NCI-H748 treated with DMSO at 0.1 percent for 48 hours (cell line): ENCODE measurements at places on chromosomes 12 and 14.

GRCh38 chr12:28369483-28369882, 179.2 kb downstream of the CCDC91 start:
- no peak for DNase-seq

GRCh38 chr12:50901685-50902113, 50.6 kb upstream of the HIGD1C start:
- no peak for DNase-seq

DNA sequence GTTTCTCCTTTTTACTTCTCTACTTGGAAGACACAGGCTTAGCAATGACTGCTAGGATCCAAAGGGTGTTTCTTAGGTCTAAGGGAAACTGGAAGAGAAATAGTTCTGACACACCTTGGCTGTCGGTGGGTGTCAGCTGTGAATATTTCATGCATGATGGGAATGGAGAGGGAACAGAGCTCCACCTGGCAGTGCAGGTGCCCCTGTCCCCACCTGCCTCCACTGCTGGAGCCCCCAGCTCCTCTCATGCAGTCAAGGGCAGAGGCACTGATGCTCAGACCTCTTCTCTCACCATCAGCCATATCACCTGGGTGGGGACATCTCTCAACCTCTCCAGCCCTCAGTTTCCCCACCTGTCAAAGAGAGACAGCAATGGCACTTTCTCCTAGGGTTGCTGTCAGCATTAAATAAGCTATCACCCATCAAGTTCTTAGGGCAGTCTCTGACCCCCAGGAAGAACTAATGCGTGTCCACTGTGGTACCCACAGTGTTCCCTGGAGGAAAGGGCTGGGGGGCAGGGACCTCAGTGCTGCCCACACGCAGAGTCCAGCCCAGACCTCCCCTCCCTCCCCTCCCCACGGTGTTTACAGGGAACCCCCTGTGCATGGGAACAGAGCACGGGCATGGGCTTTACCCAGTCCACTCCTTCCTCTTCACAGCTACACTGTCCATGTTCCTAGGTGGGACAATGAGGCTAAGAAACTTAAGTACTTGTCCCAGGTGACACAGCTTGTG, 69.1 kb downstream of the C14orf132 start:
- no peak for DNase-seq

DNA sequence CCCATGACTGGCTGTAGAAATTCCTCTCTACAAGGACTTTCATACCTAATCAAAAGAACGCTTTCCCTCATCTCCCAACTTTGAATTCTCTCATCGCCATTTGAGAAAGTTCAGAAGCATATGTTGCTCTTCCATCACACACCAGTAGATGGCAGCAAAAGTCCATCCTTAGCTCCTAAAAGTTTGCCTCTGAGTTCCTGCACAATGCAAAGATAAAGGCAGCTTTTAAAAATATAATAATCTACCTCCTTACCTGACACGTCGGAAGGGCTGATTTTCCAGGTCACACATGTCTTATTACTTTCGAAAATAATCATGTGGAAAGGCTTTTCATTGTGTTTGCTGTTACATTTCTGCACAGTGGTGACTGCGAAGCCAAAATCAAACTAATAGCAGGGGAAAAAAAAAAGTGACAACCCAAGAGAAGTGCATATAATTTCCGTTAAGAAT, 456.7 kb upstream of the SEL1L start:
- peak; percentile 62 for DNase-seq

GRCh38 chr12:109497675-109498074, 20.2 kb downstream of the UBE3B start:
- no peak for DNase-seq

- DNase-seq = no peak
Measured at GRCh38 chr12:41103614-41104013, 84.5 kb upstream of the PDZRN4 start.

DNA sequence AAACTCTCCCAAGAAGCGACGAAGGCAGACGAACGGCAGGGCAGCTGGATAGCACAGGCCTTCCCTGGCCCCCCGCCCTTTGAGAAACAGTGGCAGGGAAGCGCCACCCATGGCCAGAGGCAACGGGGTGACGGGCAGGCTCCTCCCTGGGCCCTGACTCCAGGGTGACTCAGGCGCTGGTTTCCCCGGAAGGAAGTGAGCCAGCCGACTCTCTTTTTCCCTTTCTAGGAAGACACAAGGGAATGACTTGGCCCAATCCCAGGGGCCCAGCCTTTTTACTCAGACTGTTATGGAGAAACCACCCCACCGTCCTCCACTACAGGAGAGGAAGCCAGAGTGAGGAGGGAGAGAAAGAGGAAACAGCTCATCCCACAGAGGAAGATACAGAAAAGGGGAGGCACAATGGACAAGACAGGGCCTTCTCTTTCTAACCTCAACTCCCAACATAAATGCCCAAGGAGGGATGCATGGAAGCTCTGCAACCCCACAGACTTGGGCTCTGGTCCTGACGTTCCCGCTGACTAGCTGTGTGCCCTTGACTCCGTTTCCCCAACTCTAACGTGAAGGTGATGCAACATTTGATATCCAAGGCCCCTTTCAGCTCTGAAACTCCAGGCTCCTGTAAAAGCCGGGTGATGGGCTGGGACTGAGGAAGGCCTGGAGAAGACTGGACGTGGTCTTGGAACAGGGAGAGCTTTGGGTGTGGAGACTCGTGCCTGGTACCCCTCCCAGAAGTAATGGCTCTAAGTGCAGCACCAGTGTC, 27.9 kb downstream of the ACTN1 start:
- DNase-seq = no peak

GRCh38 chr14:73477618-73478266, 13.0 kb upstream of the RIOX1 start:
- DNase-seq = no peak

GRCh38 chr14:72443991-72444441, 449.9 kb downstream of the DPF3 start:
- no peak for DNase-seq

DNA sequence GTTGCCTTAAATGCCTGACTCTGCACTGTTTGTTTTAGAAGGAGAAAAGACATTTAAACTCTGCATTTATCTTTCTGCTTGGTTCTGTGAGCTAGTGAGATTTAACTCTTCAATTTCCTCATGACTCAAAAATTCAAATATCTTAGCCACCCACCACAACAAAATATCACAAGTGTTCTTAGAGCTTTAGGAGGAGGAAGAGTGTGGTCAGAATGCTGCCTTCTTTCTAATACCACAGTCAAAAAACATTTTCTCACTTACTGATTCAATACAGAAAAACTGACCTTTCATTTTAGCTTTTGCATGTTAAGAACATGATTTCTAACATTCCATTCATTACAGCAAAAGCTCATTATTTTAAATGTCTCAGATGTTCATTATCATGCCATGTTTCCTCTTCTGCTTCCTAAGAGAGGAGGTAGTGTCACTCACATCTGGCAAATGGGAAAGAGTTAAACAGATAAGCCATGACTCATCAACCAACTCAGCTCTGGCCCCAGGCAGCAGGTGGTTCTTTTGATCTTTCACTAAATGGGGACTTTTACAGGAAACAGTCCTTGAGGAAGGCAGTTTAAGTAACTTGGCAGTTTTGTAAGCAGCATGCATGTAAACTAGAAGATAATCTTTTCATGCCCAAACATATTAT, 56.4 kb upstream of the RNU6-8 start:
- DNase-seq = no peak

- no peak for DNase-seq
Measured at GRCh38 chr12:42762395-42762925, 172.9 kb upstream of the PRICKLE1 start.

DNA sequence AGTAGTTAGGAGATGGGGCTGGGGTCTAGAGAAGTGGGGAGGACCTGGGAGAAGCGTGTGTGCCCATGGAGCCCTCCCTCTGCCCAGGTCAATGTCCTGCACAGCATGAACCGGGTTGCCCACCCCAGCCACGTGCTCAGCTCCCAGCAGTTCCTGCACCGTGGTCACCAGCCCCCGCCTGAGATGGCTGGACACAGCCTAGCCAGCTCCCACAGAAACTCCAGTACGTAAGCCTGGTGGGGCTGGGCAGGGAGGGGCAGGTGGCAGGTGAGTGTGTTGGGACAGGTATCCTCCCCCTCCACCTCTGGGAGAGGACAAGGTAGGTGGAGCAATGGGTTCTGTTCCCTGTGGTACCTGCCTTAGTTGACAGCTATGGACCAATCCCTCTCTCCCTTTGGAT, 20.7 kb downstream of the CLSTN3 start:
- DNase-seq = no peak

DNA sequence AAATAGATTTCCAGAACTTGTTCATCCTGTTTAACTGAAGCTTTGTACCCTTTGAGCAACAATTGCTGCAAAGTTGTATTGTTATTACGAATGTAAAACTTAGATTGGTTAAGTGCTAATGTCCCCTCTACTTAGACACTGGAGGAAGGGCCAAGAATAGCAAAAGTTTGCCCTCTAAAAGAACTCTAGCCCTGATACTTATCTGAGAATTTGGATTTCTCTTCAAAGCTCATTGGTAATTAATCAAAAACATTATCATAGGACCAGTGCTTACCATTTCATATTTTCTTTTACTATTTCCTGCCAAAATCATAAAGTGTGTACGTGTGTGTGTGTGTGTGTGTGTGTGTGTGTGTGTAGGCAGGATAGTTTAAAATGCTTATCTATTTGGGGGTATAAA, 58.2 kb downstream of the LMNTD1 start:
- DNase-seq = no peak

GRCh38 chr12:95102916-95103671, 29.7 kb upstream of the NR2C1 start:
- peak; percentile 71 for DNase-seq

DNA sequence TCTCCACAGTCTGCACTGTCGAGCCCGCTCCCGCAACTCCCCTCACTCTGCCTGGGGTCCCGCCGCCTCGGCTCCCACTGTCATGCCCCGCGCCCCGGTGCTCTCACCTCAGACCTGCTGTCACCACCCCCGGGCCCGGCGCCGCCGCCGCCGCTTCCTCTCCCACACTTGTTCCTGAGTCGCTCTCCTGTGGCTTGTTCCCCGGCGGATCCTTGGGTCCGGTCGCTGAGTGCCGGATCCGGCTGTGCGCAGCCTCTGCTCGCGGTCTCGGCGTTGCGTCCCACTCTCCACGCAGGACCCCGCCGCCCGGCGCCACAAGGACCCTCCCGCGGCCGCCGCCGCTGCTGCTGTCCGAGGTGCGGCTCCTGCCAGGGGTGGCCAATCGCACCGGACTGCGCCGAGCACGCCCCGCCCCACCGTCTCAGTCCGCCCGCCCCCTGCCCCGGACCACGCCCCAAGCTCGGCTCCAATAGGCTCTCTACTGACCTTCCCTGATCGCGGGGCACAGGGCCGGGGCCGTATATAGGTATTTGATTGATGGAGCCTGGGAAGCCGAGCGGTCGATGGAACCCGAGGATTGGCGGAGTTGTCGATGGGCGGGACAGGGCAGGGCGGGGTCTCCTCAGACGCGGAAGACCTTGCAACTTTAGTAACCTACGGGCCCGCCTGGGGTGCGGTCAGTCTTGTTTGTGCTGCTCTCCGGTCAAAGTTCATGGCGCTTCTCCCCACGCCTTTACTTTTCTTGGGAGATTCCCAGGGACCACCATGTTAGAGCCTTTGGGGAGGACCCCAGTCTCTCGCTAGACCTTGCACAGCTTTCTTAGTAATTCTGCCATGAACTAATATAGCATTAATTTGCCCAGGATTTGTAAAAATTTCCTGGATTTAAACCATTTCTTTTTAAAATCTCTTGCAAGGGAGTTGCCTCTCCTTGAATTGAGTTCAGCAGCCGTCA, at the start of gene TAOK3:
Gene TAOK3 (minus strand): TSS at position 367 of the 955 bp plus-strand sequence. CDS start 117,340 bp downstream, outside the sequence.
- DNase-seq = peak; percentile 97

DNA sequence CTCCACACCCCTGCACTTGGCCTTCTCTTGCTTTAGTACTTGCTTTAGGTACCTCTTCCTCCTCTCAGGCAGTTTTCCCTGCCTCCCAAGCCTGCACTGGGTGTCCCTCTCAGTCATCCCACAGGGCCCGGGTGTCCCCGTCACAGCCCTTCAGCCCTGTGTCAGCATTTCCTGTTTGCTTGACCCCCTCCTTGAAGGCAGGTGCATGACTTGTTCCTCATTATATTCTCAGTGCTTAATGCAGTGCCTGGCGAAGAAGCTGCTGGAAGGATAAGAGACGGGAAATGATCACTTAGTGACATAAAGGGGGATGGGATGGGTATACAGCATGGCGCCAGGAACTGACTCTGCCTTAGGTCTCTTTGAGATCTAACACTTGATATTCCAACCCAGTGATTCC, 61.5 kb downstream of the IQSEC3 start:
- no peak for DNase-seq

DNA sequence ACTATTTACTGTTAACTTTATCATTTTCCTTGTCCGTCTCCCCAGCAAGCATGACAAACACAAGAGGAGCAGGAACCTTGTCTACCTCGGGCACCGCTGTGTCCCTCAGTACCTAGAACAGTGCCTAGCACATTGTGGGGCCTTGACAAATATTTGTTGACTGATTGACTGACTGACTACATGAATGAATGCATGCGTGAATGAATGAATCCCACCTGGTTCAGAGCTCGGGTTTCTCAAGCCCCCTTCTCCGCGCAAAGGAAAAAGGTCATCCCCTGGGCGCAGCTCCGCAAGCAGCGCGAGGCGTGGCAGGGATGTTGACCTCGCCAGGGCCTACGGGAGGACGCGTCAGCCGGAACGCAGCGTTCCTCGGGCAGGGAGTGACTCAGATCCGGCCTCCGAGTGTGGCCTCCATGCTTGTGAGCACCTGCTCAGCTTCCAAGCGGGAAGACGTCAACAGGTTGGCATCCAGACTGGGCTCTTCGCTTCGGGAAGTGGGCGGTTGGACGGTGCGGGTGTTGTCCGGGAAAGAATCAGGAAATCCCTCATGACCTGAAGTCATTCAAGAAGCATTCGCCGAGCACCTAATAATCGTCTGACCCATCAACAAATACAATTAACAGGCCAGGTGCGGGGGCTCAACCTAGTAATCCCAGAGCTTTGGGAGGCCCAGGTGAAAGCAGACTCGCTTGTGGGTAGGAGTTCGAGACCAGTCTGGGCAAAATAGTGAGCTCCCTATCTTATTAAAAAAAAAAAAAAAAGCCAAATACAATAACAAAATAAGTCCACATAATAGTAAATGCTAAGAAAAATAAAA, 13.9 kb upstream of the UBC start:
- DNase-seq = no peak

DNA sequence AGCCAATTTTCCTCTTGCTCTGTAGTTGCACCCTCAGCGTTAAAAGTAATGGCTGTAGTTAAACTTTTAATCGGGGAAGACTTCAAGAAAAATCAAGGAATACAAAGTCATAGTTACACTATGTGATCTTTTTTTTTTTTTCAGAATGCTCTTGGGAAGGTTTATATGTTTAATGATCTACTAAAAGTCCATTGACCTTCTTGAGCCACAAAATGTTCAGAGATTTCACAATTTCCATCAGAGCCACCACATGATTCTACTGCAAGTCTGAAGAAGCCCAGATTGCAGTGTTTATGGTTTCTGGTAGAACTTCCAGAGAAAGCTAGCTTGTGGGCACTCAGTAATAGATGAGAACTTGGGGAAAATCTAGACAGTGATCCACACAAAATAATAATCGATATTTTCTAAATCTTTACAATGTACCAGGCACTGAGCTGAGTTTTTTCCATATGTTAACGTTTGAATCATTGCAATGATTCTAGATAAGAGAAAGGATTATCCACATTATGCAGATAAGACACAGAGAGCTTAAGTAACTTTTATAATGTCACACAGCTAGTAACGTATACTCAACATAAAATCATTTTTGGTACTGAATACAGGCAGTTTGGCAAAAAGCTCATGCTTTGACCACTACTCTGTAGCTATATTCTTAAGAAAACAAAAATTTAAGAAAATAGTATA, 38.3 kb downstream of the GYS2 start:
- no peak for DNase-seq
